ENCODE measurements at places on chromosomes 11 and 22.

DNA sequence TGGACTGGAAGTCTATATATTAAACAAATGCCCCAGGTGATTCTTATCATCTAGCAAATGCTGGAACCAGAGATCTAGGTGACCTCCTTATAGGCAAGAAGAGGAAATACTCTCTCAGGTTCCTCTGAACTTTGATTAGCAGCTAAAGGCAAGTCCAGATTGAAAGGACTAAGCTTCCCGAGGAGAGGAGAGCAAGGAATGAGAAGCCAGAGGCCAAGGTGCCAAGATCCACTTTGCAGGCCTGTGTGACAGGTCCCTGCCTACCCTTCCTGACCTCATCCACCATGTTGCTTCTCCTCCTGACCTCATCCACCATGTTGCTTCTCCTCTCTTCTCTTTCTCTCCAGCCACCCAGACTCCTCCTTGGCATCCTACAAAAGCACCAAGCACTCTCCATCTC is 173.2 kb downstream of the LARGE1 start:
- DNase-seq: no peak

DNA sequence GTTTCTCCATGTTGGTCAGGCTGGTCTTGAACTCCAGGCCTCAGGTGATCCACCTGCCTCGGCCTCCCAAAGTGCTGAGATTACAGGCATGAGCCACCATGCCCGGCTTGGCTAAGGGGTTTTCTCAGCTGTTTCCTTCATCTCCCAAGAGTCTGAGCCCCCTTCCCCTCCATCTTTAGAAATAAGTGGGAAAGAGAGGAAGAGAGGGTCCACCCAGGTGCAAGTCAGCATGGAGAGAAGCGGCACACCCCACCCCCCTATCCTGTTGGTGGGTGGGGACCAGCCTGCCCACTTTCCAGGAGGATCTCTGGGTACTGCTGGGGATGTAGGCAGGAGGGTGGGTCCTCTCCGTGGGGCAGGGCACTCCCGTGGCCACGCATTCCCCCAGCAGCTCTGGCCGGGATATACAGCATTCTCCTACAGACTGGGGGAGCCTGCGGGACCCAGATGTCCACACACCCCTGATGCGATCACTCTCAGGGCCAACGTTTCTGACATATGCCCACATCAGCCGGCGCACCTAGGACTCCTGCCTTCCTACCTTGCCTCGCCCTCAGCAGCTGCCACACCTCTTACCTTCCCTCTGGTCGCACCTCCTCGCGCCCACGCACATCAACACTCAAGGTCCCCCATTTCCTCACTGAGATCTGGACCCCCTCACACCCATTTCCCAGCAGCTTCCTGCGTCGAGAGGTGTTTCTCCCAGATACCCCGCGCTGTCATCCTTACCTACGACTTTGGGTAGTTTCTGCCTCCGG is 8.9 kb downstream of the SCARF2 start:
- peak; percentile 60 for DNase-seq

GRCh38 chr11:41273908-41274307 is 185.5 kb downstream of the LRRC4C start:
- no peak for DNase-seq

- no peak for DNase-seq
These were observed 68.4 kb downstream of the TCF20 start for GRCh38 chr22:42202048-42202447.

DNA sequence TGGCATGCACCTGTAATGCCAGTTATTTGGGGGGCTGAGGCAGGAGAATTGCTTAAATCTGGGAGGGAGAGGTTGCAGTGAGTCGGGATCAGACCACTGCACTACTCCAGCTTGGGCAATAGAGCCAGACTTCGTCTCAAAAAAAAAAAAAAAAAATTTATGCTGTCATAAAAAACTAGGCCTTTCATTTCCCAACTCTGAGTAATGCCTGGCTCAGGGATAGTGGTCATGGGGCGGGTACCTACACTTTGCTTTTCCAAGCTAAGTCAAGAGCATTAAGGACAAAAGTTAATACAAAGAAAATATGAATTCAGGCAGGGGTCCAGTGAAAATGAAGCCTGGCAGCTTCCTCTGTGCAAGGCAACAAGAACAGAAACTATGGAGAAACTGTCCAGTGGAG is 16.3 kb downstream of the CPSF7 start:
- no peak for DNase-seq

DNA sequence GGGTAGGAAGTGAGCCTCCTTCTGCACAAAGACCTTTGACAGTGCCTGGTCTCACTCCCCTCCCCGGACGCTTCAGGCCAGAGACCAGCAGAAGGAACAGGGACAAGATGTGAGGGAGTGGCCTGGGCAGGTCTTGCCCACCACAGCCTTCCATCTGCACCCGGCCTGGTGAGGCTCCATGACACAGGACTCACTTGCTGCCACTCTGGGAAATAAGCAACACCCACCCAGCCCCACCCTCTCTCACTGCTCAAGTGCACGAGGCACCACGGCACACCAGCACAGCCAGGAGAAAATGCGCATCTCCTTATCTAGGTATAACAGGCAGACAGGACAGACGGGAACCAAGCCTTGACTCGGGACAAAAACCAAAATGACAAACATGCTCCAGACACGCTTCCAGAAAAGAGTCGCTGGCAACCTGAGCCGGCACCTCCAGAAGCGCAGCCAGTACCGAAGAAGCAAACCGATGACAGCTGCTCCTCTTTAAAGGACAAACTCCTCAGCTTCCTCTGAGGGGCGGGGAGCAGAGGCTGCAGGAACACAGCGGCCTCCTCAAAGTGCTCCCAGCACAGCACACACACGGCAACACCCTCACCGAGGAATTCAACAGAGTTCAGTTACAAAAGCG is 41.7 kb downstream of the BRD1 start:
- DNase-seq: no peak

GRCh38 chr11:126282361-126282735 is 545 bp upstream of the TIRAP start:
- DNase-seq: peak; percentile 77

DNA sequence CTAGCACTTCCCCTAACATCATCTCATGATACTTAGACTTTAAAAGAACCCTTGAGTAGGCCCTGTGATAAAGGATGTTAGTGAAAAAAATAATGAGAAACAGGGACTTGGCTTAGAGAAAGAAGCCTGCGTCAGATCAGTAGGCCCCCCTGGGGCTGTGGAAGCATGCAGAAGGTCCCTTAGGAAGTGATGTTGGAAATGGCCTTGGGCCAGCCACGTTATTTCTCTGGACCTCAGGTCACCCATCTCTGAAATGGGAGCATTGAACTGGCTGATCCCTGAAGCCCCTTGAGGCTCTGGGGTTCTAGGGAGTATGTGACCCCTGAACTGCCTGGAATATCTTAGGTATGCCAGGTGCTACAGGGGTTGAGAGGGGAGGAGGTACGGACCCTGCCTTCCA is 40.2 kb downstream of the MCM5 start:
- DNase-seq: no peak

DNA sequence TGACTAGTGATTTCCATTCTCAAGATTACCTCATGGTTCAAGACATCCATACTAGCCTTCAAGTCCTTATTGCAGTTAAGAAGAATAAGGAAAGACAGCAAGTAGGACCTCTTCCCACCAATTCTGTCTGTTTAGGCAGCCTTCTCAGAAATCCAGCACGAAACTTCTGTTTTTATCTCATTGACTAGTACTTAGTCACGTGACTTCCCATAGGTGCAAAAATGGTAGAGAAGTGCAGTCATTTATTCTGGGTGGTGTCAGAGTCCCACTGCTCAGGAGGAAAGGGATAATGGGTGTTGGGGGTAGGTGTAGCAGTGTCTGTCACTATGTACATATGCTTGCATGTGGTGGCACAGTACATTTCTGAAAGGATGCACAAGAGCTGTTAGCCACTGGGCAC is 57.7 kb upstream of the SORL1-AS1 start:
- DNase-seq: no peak

DNA sequence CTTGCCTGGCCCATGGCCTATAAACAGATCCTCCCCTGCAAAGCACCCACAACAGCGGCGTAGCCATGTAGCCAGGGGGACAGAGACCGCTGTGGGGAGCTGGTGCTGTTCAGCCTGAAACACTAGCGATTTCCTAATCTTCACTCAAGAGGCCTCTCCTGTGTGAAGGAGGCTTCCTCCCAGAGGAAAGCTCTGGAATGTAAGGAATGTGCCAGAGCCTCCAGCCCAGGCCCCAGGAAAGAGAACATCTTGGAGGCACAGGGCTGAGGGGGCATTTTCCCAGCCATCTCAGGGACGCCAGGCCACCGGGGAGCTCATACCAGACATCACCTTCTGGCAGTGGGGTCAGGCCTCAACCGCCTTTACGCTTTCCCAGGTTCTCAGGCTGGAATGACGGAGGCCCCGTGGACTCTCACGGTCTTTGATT is 24.0 kb downstream of the MIAT start:
- no peak for DNase-seq

DNA sequence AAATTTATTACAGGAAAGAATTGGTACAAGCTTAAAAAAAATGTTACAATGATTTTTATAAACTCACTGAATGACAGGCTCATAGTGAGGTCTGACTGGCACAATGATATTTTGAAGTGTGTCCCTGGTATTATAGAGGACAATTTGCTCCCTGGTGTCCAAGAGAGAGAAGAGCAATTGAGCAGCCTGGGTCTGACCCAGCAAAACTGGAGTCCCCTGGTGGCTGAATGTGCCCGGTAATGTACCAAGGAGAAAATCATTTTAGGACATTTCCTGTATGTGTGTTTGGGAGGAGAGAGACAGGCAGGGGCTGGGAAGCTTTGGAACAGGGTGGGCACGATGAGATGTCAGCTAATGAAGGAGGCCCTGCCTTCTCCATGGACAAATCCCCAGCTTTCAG is 125.3 kb downstream of the APOL5 start:
- no peak for DNase-seq

DNA sequence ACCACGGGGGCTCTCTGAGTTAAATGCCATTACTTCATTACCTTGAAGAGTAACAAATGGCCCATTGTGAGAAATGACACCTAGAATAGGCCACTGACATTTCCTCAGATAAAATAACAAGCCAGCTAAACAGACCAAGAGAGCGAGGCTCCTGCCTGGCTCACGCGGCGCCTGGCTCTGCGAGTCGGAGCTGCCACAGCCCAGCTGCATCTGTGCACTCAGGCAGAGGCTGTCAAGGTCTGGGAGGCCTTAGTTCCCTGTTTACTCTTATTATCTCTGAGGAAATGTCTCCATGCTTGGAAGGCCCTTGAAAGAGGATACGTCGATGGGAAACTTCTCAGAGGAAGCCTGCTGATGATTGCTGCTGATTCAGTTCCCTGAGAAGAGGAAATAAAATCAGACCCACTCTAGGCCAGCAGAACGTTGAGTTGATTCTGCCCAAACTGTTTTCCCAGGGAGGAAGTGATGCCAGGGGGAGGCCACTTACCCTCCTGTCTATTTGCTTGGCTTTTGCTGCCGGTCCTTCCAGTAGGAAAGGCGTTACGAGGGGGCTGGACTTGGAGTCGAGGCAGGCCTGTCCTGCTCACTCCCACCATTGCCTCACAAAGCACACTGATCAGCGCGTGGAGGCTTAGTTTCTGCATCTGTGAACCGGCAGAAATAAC is 208.8 kb downstream of the TBC1D22A start:
- peak; percentile 70 for DNase-seq

GRCh38 chr11:90795746-90796145 is 572.9 kb upstream of the CHORDC1 start:
- DNase-seq: no peak

DNA sequence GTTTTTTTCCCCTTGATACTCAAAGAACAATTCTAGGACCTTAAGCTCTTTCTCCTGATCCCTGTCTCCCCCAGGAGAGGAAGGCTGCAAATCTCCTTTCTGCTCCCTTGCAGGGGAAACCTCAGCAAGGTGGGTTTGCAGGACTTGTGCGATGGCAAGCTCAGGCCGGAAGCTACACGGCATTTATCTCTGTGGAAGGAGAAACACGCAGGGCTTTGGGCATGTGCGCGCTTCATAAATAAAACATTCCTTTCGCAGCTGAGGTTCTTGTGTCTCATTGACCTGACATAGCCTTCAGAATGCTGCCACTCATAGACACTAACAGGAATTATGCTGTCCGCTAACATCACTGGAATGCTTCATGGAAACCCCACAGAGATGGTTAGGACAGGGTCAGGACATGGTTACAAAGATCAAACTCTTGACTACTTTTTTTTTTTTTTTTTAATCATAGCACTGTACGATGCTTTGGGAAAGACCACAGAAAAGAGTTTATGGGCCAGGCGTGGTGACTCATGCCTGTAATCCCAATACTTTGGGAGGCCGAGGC is 42.6 kb downstream of the SLN start:
- DNase-seq: no peak

DNA sequence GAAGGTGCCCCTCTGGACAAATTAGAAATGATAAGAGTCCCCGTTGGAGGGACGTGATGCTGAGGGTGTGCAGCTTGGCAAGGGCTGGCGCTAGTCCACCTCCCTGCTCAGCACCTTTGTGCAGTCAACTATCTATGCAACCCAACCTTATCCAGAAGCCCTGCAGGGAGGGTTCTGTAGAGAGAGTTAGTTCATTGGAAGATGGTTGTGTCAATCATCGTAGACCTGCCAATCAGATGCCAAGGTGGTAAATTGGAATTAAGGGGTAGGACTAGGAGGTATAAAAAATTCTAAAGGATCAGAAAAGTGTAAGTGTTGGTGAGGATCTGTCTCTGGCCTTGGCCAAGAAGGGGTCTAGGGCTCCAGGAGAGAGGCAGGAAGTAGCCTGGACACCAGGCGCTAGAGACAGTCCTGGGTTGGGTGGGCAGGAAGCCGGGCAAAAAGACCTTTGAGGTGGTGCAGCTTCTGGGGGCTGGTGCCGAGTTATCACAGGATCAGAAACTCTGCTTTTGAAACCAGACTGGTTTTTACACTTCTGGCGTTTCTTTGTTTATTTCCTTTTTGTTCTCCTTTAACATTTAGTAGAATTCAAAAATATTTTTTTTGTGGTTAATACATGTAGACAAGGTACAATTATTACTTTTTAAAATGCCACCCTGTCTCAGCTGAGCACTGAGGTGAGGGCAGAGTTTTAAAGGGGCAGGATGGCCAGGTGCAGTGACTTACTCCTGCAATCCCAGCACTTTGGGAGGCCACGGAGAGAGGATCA is 1.6 kb downstream of the C1QTNF6 start:
- DNase-seq: peak; percentile 43
